ENCODE measurements at places on chromosomes 6 and 20. TPM values are rescaled to one million over a fixed set of nuclear protein-coding genes. Genes with fewer than 3 reads are reported as not detected.

- DNase-seq = no peak
Measured at GRCh38 chr20:3226864-3227263, 12.1 kb downstream of the SLC4A11 start.

DNA sequence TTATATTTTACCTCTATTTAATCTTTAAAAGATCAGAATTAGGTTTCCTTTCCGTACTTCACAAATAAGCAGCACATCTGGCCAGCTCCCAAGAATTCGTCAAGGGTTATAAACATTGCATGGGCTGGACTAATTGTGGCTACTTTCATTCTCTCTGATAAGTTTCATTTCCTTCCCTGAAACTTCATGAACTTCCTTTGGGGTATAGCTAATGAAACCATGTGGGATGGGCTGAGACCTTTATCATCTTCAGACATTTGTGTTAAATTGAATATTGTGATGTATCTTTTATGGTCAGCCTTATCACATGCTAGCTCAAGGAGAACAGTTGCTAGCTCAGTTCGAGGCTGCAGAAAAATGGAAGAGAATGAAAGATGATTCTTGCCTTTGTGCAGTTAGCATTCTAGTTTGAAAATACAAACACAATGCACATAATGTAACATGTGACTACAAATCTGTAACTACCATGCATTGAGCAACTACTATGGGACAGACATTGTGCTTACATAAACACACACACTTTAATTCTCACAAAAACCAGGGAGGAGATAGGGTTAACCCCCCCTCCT is 1.7 kb upstream of the GMPR start:
- DNase-seq = no peak

DNA sequence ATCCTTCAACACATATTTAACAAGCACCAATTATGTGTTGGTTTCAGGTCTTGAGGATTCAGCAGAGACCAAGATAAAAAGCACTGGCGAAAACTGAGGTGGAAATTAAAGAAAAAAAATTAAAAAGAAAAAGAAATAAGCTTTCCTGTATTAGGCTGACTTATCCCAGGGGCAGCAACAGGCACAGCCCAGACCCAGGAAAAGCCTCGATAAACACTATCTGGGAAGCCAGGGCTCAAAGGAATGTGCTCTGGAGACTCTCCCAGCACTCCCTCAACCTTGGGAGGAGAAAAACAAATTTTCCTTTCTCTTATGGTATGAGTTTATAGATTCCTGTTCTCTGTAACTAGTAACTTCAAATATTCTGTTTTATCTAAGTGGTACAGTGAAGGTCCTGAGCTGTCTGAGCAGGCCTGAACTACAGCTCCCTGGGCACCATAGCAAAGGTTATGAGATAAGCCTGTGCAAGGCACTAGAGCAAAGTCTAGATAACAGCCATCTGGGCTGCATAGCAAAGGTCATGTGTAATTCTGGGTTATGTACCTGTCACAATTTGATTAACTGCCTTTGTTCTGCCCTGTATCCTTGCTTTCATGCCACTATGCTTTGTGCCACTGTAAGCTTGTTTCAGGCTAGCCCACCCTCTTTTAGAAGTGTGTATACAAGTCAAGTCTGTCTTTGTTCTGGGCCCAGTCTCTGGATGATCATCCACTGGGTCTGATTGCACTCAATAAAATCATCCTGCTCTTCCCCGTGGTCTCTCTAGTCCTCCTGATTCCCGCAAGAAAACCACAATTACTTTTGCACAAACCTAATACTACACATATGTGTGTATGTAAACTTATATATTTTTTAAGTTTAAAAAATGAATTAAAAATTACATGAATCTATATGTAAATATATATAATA is 54.0 kb downstream of the IL22RA2 start:
- DNase-seq = no peak

DNA sequence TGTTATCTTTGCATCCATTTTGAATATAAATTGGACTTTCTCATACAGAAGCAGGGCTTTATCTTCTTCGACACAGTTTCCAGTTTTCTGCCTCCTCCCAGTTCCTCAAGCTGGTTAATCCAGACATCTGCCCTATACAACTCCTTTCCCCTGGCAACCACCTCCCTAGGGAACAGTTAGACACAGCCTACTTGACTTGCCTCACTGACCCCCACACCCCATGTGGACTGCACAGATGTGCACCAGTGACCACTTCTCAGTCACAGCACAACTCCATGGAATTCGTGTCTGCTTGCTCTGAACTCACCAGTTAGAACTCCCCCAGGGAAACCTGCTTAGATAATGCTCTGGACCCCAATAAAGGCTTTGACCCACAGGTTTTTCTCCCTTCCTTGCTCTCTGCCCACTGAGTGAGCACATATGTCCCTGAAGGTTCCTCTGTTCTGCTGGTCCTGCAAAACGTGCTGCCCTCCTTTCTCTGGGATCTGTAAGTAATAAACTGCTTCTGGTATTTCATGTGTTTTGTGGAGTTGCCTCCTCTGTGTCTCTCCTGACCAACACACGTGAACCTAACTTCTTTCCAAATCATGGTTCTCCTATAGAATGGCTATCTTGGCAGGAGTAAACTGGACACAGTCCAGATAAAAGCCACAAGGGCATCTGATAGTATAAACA is 351.2 kb downstream of the CD83 start:
- DNase-seq = no peak

IL20RA gene
- polyA plus RNA-seq = 2.1 TPM

SLPI gene
- 1,815 TPM for polyA plus RNA-seq

BCAS1 gene
- 7.5 TPM for polyA plus RNA-seq

SLC17A3 gene
- polyA plus RNA-seq = not detected
